ENCODE measurements at places on chromosomes 11 and 22.

DNA sequence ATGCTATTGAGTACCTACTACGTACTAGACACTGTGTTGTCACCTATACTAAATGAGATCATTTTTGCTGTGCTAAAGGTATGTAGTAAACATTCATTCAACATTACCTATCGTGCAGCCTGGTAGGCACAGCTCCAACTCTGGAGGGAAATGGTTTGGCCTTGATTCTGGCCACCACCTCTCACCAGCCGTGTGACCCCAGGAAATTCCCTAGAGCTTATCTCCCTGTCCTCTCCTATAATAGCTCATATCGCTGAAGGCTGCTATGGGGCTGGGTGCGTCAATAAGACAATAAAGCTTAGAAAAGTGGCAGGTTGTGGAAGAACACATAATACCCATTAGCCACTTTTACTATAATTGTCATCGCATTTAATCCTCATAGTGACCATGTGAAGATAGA, 107.5 kb downstream of the MYO18B start:
- DNase-seq, result no peak

DNA sequence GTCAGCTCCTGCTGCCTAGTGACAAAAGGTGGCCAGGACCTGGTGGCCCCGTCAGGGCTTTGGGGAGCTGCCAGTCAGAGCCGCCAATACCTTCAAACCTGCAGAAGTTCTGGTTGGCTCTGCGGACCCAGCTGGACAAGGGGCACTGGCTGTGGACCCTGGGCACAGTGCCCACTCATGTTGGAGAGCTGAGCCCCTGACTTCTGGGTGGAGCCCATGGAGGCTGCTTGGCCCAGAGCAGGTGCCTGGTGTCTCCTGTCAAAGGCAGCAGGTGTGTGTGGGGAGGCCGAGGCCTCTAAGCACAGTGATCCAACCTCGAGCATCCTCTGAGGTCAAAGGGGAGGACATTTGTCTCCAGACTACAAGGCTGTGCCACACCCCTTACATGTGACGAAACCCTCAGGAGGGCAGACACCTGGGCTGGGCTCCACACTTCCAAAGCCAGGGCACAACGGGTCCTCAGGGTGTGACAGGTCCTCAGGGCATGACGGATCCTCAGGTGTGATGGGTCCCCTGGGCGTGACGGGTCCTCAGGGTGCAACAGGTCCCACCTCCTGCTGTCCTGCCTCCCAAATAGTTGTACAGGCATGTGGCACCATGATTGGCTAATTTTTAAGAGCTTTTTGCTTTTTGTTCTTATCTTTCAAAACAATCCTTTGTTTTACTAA, 37.0 kb downstream of the MUC2 start:
- no peak for DNase-seq

- DNase-seq, result no peak
Observed at GRCh38 chr11:98531576-98531975, 489.2 kb upstream of the CNTN5 start.

- no peak for DNase-seq
Observed at GRCh38 chr11:122578171-122578825, 77.2 kb upstream of the UBASH3B start.

GRCh38 chr22:46894851-46895640, 132.6 kb downstream of the TBC1D22A start:
- no peak for DNase-seq

DNA sequence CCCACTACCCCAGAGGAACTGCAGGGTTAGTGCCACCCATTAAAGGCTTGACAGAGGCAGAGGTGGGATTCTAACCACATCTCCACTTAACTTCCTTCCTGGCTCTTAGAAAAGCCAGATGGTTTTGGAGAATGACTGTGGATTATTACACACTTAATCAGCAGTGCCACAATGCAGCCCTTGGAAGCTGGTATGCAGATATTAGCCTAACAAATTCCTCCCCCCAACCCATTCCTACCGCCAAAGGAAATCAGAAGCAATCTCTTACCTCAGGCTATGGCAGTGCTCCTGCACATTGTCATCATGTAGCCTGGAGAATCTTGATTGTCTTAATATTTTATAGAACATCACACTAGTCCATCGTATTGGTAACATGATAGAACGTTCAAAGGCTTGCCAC, 23.2 kb upstream of the NRGN start:
- no peak for DNase-seq
